ENCODE measurements at places on chromosomes 13 and 19. TPM values are rescaled to one million over a fixed set of nuclear protein-coding genes. Genes with fewer than 3 reads are reported as not detected.
A peak's percentile ranks its signal among the peaks of the same experiment; 100 is the strongest.

ZNF497 gene
- total RNA-seq: 11.7 TPM

- H3K27ac ChIP-seq: peak overlapping the region; percentile 49
- H3K4me3 ChIP-seq: no peak overlapping the region
- peaks cover 18% of the 10 kb centered on the region for H3K4me1 ChIP-seq
Observed at GRCh38 chr13:49561062-49561410, 24.3 kb downstream of the RCBTB1 start.

- peak; percentile 40 for DNase-seq
- H3K27ac ChIP-seq: no peak overlapping the region
- H3K36me3 ChIP-seq: peaks cover 6% of the 10 kb centered on the region
- H3K4me3 ChIP-seq: no peak overlapping the region
- H3K27me3 ChIP-seq: peaks cover 5% of the 10 kb centered on the region
Observed at GRCh38 chr19:19134687-19135158, 3.6 kb downstream of the TMEM161A start.

DNA sequence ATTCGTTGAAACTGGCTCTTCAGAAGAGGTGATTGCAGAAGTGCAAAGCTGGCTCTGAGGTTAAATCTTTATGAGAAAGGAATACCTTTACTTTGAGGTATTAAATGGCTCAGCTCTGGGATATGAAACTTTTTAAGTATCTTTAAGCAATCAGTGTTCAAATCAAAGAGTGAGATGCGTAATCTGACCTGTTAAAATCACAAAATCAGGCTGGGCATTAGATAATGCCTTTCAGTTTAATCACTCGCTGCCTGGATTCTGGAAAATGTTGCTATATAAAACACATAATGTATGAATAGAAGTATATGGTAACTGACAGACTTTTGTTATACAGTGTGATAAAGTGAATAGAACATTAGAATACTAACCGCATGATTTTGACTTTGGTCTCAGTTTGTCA is 2.0 kb upstream of the DGKH start:
- no peak overlapping the region for H3K4me3 ChIP-seq
- H3K36me3 ChIP-seq: no peaks in the 10 kb centered on the region
- H3K27me3 ChIP-seq: peaks cover 62% of the 10 kb centered on the region
- no peak for DNase-seq
- H3K4me1 ChIP-seq: peaks cover 8% of the 10 kb centered on the region

CGB5 gene
- not detected for total RNA-seq

Measured in progenitor cell of endocrine pancreas (in vitro differentiated cells).